ENCODE measurements at places on chromosomes 11 and 22.

- DNase-seq: no peak
These were observed 22.7 kb upstream of the XBP1 start for GRCh38 chr22:28822930-28823551.

DNA sequence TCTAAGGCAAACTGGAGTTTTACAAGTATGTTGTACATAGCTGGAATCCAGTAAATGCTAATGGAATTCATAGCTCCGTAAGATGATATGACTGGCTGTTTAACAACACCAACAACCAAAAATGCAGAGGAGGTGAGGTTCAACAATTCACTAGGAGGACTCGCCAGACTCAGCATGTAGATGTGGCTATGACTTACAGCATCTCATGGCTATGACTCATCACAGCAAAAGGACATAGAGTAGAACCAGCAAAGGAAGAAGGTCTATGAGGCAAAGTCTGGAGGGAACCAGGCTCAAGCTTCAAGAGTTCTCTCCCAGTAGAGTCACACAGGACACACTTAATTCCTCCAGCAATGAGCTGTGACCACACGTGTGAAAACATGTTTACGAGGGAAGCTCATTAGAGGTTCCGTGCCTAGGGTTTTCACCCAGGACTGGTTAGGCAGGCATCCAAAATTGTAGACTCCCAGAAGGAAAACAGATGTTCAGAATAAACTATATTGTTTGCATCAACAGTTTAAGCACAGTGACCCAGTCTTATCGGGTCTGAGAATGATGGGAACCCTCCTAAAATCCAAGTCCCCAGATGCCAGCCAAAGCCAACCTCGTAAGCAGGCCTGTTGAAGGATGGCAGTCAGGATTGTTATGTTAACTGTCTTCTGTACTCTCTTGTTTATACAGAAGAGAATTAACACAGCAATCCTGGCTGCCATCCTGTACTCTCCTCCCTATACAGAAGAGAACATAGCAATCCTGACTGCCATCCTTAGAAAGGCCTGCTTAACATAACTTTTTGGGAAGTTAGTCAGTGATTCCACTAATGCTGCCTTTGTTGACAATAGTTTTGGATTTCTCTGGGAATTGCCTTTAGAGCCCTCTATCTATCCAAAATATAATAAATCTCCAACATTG, 116.6 kb downstream of the LARGE1 start:
- DNase-seq: peak; percentile 81

DNA sequence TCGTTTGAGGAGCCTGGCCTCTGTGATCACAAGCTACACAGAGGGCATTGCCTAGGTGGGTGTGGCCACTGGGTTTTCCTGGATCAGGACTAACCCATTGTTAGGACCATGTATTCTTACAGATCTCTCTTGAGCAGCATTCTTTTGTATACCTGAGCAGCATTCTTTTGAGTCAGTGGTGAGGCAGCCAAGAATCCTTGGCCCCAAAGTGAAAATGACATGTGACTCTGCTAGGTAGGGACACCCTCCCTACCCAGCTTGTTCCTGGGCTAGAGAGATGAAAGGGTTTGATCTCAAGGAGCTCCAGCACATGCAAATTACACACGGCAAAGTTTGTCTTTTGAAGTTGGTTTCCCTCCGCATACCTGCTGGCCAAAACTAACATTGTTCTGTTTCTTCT, 55.0 kb upstream of the HORMAD2 start:
- DNase-seq: no peak

DNA sequence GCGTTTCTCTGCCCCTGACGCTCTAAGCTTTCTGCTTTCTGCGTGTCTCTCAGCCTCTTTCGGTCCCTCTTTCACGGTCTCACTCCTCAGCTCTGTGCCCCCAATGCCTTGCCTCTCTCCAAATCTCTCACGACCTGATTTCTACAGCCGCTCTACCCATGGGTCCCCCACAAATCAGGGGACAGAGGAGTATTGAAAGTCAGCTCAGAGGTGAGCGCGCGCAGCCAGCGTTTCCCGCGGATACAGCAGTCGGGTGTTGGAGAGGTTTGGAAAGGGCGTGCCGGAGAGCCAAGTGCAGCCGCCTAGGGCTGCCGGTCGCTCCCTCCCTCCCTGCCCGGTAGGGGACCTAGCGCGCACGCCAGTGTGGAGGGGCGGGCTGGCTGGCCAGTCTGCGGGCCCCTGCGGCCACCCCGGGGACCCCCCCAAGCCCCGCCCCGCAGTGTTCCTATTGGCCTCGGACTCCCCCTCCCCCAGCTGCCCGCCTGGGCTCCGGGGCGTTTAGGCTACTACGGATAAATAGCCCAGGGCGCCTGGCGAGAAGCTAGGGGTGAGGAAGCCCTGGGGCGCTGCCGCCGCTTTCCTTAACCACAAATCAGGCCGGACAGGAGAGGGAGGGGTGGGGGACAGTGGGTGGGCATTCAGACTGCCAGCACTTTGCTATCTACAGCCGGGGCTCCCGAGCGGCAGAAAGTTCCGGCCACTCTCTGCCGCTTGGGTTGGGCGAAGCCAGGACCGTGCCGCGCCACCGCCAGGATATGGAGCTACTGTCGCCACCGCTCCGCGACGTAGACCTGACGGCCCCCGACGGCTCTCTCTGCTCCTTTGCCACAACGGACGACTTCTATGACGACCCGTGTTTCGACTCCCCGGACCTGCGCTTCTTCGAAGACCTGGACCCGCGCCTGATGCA, at the start of gene MYOD1:
MYOD1 (plus strand) TSS at position 544 of the 910 bp plus-strand sequence; CDS start at position 756, 212 bp downstream.
- DNase-seq: no peak

DNA sequence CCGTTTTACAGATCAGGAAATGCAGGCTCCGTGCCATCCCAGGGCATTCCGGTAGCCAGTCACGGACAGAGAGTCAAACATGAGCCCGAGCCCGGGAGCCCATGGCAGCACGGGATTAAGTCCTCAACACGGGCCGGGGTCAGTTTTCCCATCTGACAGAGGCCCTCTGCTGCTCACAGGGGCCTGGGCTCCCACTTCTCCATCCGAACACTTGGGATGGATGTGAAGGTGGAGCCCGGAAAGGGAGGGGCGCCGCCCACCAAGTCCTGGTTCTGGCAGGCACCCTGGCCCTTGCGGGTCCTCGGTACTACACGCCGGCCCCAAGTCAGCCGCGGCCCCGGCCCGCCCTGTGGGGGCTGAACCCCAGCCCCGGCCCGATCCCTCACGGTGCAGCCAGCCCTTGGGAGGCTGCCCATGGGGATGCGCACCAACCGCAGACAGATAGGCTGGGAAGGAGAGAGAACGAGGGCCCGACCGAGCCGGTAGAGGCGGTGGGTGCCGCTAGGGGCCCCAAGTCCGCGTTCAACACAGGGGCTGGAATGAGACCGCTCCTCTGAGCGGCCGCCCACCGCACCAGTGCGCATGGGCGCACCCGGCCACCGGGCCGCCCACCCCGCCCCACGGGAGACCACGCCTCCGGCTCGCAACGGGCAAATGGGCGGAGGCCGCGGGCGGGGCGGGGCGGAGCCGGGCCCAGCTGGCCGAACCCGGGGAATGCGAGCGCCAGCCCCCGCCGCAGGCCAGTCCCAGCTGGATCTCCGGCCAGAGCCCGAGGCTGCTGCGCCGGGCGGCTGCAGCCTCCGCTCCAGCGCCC, at the start of gene CAPN5:
CAPN5 (plus strand) TSS at position 743 of the 814 bp plus-strand sequence. CDS start 17,916 bp downstream, outside the sequence.
- peak; percentile 79 for DNase-seq

DNA sequence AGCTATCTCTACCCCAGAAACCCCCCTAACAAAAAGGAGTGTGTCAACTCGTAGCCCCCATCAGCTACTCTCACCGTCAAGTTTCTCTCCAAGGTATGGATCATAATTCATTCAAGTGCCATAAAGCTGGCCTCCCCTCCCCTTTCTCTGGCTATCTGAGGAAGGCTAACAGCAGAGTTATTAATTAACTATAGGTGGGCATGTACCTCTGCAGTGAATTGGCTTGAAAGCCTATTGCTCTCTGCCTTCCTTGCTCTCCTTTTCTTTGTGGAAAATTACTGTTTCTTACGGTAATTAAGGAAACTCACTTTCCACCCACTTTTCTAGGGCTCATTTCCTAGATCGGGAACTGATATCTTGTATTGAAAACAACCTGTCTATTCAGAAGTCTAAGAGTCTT, 14.1 kb downstream of the POLA2 start:
- no peak for DNase-seq

GRCh38 chr11:95297680-95298452, 66.9 kb upstream of the SESN3 start:
- DNase-seq: no peak

GRCh38 chr22:46376908-46377524, 41.5 kb downstream of the TRMU start:
- no peak for DNase-seq

GRCh38 chr11:117633976-117634755, 162.8 kb downstream of the DSCAML1 start:
- DNase-seq: no peak

GRCh38 chr11:6395470-6396060, 5.3 kb downstream of the SMPD1 start:
- DNase-seq: no peak

GRCh38 chr11:78039919-78040671, 17.0 kb upstream of the KCTD14 start:
- peak; percentile 64 for DNase-seq

DNA sequence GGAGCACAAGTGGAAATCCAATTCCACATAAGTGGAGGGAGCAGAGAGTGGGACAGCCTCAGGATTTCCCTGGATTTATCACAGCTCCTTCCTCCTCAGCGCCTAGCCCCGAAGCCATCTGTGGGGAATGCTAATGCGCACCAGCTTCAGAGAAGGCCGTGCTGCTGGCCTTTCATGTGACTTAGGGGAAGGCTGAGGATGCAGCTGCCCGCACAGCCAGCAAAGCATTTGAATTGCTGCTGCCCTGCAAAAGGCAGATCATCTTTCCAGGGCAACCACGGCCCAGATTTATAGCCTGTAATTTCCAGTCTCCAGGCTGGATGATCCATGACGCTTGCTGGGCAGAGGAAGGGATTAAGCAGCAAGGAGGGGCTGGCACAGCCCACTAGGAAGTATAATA, 29.9 kb downstream of the SYN3 start:
- no peak for DNase-seq

- no peak for DNase-seq
These were observed 51.0 kb downstream of the RPUSD4 start for GRCh38 chr11:126160345-126161022.

- DNase-seq: no peak
These were observed 54.9 kb downstream of the ARHGAP8 start for GRCh38 chr22:44807232-44807631.

DNA sequence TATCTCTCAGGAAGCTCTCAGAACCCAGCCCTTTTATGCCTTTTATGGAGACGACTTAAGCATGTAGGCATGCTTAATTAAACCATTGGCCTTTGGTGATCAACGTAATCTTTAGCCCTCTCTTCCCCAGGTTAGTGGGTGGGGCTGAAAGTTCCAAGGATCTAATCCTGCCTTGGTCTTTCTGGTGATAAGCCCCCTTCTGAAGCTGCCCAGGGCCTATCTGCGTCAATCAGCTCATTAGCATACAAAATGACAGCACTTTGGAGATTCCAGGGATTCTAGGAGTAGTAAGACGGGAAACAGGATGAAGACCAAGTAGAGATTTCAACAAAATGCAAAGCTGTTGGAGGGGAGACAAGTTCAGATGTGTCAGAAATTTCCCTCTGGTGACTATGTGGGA, 3.1 kb downstream of the FAM118A start:
- DNase-seq: no peak

- DNase-seq: peak; percentile 44
These were observed 123.5 kb upstream of the APOA1 start for GRCh38 chr11:116960930-116961329.

- no peak for DNase-seq
These were observed at the start of gene MUC5B for GRCh38 chr11:1222491-1223345. TSS of gene MUC5B (plus strand) at chr11:1223066. CDS start at chr11:1223124, 58 bp downstream.

GRCh38 chr11:102241026-102241425, 76.3 kb upstream of the BIRC3 start:
- DNase-seq: no peak

GRCh38 chr11:118834427-118835028, 43.6 kb upstream of the DDX6 start:
- DNase-seq: no peak

DNA sequence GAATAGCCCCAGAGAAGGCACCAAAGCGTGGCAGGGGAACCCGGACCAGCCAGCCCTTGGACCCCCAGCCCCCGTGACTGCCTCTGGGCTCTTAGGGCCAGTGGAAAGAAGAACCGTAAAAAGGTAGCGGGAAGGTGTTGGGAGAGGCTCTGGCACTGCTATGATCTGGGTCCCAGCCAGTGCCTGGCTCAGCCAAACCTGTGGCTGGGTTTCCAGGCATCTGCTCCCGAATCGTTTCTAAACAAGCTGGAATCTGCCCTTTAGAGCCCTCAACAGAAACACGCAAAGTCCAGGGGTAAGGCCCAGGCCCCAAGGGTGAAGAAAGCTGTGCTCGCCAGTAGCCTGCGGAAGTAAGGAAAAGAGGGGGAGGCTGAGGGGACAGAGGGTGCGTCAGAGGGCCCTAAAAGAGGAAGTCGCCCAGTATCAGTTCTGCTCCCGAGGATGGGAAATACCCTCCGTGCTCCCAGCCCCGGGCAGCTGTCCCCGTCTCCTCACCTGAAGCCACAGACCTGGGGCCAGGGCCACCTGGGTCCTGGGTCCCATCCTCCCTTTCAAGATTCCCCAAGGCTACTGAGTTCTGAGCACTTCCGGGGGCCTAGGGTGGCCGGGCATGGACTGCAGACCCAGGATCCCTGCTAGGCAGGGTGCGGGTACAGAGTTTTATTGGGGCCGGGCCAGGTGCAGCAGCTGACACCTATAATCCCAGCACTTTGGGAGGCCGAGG, 24.7 kb downstream of the IL10RA start:
- DNase-seq: no peak

DNA sequence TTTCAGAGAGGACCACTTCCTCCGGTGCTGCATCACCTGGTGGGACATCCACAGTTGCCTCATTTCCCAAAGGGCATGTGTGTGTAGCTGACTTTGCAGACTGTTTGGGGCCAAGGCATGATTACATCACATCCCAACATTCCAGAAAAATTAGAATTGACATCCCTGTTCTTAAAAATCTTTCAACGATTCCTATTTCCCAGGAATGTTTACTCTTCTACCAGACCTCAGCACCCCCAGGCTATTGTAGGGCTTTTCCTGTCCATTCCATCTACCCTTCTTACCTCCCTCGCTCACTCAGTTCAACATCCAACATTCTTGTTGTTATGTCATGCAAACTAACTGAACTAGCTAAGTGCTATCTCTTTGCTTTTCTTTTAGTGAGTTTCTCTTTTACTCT, 37.3 kb downstream of the PIWIL4 start:
- peak; percentile 5 for DNase-seq

- no peak for DNase-seq
These were observed 6.3 kb downstream of the TCP11L1 start for GRCh38 chr11:33045551-33046255.

GRCh38 chr11:22133776-22134175, 59.1 kb upstream of the ANO5 start:
- DNase-seq: no peak

- no peak for DNase-seq
These were observed 261.8 kb upstream of the MTNR1B start for GRCh38 chr11:92707665-92708064.

Measured in amniotic stem cell (primary cell).